Right cardiac atrium (tissue), 5 donors: ENCODE measurements at places on chromosomes 13 and 19.

- DNase-seq = no peak
Measured at GRCh38 chr19:6482343-6482686, 728 bp upstream of the DENND1C start.

DNA sequence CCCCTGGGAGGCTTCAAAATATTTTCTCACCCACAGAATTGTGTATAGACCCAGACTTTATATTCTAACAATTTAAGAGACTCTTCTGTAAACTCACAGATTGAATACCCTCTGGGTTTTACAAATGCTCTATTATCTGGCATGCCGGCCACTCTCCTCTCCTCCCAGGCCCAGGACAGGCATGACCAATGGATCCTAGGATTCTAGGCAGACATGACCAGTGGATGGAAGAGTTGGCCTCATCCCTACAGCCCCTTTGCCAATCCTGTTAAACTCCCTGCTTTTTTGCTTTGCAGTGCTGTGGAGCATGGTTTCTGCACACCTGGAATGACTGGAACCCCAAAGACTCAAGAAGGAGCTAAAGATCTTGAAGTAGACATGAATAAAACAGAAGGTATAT, 5.8 kb downstream of the ACSBG2 start:
- DNase-seq = no peak

GRCh38 chr19:53906211-53907192, 2.6 kb upstream of the CACNG7 start:
- DNase-seq = peak; percentile 68

DNA sequence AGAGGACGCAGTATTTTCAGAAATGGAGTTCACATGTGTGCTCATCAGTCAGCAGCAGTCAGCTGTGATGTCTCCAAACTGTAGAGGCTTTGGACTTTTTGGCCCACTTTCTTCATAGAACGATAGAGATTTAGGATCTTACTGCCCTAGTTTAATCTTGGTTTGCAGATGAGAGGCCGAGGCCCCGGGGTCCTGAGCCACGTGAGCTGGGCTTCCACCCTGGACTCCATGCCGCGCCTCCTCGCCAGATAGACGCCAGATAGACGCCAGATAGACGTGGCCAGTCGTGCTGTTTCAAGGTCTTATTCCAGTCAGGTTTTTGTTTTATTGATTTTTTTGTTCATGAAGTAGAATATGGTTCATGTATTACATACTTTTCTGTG, 11.7 kb upstream of the MCF2L start:
- no peak for DNase-seq

GRCh38 chr19:1749373-1750342, 3.6 kb upstream of the ONECUT3 start:
- no peak for DNase-seq

- no peak for DNase-seq
Measured at GRCh38 chr13:105058517-105058916, 1476.9 kb downstream of the EFNB2 start.

DNA sequence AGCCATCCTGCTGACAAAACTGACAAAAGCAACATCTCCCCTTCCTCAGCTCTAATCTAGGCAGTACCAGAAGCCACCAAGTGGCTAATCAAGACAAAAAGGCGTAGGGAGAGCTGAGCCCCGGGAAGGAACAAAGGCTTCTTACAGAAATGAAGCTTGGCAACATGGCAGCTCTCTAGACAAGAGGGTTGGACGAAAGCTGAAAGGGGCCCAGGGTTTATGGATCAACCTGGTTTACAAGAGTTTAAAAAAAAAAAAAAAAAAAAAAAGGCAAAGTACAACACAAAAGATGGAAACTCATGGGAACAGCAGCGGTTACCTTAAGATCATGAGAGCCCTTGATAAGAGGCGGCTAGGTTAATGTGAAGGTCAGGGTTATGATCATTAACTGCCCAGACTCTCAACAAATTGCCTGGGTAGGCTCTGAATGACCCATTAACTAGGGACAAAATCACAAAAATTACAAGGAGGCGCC, 14.0 kb downstream of the ZC3H4 start:
- DNase-seq = no peak
